Activated effector memory CD4-positive, alpha-beta T cell treated with Interleukin-2 at 50 U/mL for 16 hours (primary cell): ENCODE measurements at places on chromosomes 3 and 15.

DNA sequence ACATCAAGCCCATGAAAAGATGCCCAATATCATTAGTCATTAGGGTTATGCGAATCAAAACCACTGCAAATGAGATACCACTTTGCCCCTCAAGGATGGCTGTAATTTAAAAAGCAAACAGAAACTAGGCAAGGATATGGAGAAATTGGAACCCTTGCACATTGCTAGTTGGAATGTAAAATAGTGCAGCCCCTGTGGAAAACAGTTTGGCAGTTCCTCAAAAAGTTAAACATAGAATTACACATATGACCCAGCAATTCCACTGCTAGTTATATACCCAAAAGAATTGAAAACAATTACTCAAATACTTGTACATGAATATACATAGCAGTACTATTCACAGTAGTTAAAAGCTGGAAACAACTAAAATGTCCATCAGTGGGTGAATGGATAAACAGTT is 186.8 kb upstream of the CGNL1 start:
- no peak for DNase-seq

DNA sequence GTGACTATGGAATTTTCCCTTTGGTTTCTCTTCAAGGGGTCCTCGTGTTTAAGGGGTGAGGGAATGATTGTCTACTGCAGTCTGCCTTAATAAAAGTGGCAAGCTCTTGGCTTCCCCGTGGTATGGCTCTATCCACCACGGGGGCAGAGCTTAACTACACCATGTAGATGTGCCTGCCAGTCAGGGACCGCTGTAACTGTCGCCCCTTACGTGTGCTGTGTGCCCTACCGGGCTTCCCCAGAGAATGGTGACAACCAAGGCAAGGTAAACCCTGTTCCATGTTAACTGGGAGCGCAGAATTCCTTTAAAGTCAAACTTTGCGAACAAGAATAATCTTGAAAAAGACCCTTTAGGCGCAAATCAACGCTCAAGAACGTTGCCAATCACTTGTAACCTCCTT is 966 bp upstream of the C3orf80 start:
- no peak for DNase-seq

DNA sequence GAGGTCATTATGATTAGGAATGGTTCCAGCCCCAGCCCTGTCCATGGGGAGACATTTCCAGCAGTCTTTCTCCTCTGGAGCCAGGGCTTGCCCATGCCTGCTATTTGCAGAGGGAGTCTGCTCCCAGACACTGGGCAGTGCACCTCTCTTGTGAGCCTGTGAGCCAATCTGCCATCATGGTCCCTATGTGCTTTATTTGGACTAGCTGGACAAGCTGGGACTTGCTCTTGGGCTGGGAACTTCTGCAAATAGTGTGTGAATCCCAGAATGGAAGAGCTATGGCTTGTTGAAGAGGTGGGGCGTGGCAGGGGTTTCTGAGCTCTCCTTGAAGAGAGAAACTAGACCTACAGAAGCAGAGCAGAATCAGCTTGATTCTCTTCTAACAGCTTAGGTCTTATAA is 53.7 kb upstream of the KY start:
- DNase-seq = no peak

DNA sequence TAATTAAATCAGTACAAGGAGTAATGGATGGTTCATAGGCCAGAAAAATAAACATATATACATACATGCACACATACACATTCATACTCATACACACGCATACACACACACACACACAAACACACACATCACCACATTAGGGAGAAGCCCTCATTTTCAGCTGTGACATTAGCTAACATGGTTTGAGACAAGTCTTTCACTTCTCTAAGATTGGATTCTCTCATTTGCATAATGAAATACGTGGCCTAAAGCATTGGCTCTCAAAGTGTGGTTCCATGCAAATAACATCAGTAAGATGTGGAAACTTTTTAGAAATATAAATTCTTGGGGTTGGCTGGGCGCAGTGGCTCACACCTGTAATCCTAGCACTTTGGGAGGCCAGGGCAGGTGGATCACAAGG is 452.6 kb downstream of the TAFA4 start:
- no peak for DNase-seq

DNA sequence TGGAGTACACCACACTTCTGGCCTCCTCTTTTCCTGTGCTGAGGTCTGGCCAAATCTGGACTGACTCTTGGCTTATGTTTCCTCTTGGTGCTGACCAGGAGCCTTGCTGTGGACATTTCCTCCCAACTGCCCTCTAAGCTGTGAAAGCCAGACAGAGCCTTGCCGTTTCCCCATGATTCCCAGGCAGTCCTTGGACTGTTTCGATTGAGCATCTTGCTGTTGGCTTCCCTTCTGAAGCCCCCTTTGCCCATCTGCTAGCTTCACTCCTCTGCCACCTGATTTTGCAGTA is 110.5 kb downstream of the EPHB1 start:
- no peak for DNase-seq

DNA sequence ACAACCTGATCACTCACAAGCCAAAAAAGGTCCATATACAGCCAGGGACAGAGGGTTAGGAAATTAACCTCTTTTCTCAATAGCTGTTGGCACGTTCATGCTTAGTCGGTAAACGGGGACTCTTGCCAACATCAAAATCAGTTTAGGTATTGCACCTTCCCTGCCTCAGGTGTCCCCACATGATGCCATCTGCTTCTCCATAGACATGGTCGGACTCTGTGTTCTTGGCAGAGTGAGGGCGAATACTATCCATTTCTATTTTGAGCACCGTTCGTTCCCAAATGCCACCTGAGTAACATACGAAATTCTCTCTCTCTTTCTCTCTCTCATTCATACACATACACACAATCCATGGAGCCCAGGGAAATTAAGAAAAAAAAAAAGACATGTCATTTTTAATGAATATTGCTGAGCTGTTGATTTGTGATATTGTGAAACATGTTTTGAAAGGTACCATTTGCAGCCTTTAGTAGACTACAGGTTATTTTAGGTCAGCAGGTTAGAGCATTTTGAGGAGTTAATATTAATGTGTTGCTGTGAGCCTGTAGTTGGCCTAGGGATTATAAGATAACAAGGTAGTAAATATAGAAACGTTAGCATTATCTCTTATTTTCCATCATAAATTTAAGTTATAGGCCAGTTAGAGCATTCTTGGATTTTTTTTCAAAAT is 78.5 kb downstream of the GHSR start:
- no peak for DNase-seq

DNA sequence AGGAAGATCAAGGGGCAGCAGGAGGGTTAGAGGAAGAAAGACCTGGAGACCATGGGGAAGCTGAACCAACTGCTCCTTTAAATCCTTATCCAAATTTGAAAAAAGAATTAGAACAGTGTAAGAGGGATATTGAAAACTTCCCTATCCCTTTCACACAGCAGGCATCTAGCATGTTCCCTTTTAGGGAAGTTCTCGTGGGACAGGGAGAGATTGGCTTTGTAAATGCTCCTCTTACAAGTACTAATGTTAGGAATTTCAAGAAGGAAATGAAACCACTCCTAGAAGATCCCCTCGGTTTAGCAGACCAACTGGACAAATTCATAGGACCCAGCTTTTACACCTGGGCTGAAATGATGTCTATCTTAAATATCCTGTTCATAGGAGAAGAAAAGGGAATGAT is 41.5 kb downstream of the PPCDC start:
- no peak for DNase-seq

DNA sequence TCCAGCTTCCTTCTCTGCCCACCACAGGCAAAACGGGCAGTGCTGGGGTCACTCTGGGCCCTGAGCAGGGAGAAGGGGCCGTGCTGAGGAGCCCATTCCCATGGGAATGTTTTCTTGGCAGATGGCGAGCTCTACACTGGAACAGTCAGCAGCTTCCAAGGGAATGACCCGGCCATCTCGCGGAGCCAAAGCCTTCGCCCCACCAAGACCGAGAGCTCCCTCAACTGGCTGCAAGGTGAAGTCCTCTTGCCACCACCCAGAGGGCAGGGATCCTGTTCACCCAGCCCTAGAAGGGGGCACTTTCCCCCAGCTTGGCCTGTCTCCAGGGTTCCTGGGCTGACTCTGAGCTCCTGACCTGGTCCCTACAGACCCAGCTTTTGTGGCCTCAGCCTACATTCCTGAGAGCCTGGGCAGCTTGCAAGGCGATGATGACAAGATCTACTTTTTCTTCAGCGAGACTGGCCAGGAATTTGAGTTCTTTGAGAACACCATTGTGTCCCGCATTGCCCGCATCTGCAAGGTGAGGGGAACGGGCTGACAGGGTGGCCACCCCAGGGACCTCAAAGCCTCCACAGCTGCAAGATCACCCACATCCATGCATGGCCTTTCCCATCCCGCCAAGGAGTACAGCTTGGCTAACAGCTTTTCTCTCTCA is 12.4 kb downstream of the CIB1 start:
- no peak for DNase-seq

- DNase-seq = no peak
These were observed 849 bp upstream of the HDAC11 start for GRCh38 chr3:13479332-13479581.

- DNase-seq = no peak
These were observed 14.9 kb upstream of the MYH15 start for GRCh38 chr3:108525256-108525655.

DNA sequence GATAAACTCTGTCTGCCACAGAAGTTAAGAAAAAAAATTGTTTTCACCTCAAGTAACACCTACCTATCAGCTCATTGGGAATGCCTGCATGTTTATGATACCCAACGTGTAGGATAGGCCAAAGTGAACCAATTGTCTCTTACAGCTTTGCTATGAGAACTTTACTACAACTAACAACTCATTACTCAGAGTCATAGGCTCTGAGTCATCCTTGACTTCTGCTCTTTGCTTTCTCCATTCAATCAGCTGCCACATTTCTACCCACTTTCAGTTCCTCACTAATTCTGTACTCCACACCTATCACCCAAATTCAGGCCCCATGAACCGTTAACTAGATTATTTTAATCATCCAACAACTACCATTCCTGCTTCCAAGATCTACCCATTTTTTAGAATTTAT is 843.9 kb downstream of the TUSC7 start:
- DNase-seq = no peak

DNA sequence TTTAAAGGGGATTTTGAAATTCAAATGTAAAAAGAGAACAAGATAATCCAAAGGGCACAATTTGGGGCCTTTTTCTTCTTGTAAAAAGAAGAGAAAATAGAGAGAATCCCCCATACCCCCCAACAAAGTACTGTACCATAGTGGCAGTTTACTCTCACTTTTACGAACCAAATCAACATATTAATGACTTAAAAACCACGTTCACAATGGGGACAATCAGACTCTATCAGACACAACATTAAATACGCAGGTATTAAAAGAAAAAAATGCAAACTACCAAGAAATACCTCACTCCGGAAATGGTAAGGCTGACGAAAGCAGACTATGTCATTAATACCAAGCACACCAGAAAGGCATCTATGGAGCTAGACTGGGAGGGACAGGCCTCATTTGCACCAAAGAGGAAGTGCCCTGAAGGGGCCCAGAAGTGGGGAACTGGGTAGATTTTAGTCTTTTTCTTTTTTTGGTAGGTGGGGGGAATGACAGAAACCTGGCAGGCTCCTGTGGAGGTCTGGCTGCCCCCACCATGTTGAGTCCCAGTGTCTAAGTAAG is 134.3 kb downstream of the TIGIT start:
- no peak for DNase-seq

DNA sequence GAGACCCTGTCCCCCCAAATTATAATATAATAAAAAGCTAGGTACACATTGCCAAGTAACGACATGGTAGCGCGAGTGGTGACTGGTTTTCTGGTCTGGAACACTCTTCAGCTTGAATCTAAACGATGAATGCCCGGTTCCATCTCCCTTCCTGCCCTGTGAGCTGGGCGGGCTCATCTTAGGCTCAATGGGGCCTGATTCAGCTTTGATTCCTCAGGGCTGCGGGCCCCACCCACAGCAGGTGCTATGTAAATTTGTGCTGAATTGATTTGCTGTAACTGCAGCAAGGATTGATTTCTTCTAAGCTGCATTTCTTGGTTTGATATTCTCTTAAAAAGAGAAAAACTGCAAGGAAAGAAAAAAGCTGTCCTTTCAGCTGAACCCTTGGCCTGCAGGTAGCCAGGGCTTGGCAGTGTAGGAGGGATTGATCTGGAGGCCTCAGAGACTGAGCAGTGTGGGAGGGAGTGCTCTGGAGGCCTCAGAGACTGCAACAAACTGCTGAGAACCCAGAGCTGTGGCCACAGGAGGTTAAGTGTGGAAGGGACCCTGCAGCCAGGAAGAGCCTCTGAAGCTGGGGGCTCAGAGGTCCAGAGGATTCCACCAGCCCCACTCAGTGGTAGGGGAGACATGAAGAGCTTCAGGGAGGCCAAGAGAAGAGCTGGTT is 231.6 kb downstream of the XXYLT1 start:
- DNase-seq = no peak

- no peak for DNase-seq
These were observed 120.0 kb downstream of the ATG7 start for GRCh38 chr3:11392014-11392859.

- DNase-seq = no peak
These were observed 224.2 kb downstream of the CNTN3 start for GRCh38 chr3:74390121-74390877.

GRCh38 chr3:174949523-174949922 is 90.4 kb downstream of the NAALADL2 start:
- DNase-seq = no peak

GRCh38 chr3:45055411-45056143 is 29.5 kb downstream of the CLEC3B start:
- no peak for DNase-seq
